GM23338 (cell line): ENCODE measurements at places on chromosomes 5 and 9. TPM values are rescaled to one million over a fixed set of nuclear protein-coding genes. Genes with fewer than 3 reads are reported as not detected.
A peak's percentile ranks its signal among the peaks of the same experiment; 100 is the strongest.

TIGD6 gene
- total RNA-seq, result 1.7 and 2.1 TPM in 2 replicates

PNPLA7 gene
- 0.39 and 0.80 TPM in 2 replicates for total RNA-seq

STX17 gene
- 16.3 and 24.2 TPM in 2 replicates for total RNA-seq

SLC6A19 gene
- total RNA-seq, result not detected in 2 replicates

AFF4 gene
- total RNA-seq, result 46.3 and 50.9 TPM in 2 replicates

NPR3 gene
- total RNA-seq, result 0.04 and 0.07 TPM in 2 replicates

PCDH1 gene
- total RNA-seq, result 155 and 183 TPM in 2 replicates

PCDHGA12 gene
- 3.3 and 3.5 TPM in 2 replicates for total RNA-seq

SPAG8 gene
- 0.45 TPM in 1 of 2 replicates, not detected in the other for total RNA-seq

GRCh38 chr9:113781896-113782295 is 94.2 kb upstream of the ZNF618 start:
- DNase-seq, result no peak

DNA sequence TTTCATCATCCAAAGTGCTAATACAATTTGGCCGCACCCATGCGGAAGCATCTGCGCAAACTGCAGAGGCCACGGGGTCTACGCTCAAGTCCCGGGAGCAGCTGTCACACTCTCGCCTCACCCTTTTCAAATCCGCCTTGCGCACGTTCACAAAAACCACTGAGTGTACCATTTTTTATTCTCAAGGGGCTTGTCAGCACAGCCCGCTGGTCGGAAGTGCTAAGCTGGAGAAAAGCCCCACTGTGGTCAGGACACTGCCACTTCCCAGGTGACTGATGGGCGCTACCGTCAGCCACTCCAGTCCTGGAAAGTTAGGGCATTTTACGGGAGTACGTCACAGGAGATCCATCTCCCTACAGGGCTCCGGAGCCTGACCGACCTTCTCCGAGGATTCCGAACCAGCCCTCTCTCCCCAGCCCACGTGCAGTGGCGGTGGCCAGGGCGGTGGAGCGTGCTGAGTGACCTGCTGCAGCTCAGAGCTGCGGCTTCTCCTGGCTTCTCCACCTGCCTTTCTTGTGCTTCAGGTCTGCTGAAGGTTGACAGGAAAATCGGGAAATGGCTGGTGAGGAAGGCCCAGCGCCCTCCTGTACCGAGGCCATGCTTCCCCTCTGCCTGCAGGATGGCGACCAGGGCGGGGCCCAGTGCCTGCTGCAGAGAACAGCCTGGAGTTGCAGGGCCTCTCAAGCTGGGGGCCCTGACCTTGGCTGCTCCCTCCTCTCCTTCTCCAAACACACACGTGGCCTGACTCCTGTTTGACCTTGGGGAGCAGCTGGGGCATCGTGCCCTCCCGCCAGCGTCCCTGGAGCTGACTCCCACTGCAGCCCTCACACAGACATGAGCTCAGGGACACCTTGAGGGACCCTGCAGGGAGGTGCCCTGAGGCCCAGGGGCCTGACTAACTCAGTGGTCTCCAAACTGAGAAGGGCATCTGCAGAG is 14.3 kb downstream of the RASGEF1C start:
- DNase-seq, result no peak

- no peak for DNase-seq
Observed at GRCh38 chr9:88775037-88775471, 216.2 kb upstream of the S1PR3 start.

DNA sequence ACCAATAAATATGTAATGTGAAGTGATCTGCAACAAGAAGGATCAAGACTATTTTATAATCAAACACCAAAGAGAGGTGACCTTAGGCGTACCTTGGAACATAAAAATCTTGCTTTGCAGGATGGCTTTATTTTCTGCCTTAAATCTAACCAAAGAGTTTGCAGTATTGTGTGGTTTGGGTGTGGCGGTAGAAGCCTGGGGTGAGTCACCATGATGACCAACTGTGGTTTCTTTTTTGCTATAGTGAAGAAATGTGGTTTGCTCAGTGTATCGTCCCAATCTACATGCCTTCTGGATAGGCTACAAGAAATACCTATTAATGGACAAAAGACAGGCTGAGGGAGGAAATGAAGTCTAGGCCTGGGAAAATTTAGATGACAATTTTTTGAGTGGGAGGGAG is 5.1 kb upstream of the CAST start:
- DNase-seq, result no peak

DNA sequence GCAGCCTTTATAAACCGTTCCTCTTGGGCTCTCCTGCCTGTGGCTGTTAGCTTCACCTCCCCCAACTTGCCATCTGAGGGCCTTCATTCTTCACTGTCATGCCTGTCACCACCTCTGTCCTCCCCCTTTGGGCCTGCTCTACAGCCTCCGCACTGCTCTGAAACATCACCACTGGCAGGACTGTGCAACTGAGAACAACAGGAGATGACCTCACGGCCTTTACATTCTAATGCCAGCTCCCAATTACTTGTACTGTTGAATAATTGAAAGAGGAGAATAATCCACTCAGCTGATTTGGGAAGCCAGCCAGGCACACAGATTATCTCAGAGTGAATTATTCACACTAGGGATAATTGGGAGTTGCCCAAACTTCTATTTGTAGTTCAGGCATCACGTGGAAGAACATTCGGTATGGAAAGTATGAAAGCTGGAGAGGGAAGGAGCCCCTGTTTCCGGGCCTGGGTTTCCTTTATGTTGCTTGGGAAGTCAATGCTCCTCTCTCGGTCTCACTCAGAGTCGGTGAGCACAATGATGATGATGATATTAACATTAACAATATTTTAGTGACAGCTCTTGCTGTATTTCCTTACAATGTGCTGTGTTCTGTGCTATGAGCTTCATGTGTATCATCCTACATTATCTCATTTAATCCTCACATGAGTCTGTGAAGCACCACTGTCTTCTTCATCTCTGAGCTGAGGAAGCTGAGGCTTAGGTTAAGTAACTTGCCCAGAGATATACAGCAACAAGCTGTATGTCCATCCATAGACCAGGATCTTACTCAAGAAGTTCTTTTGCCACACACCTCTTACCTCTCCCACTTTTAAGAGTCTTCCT is 99.3 kb upstream of the LRRTM2 start:
- DNase-seq, result no peak

- peak; percentile 81 for DNase-seq
Observed at GRCh38 chr5:177982072-177982727, 13.8 kb downstream of the PROP1 start.

GRCh38 chr5:147396070-147396823 is 113.6 kb downstream of the DPYSL3 start:
- no peak for DNase-seq

GRCh38 chr9:71446473-71447411 is 321.6 kb downstream of the CEMIP2 start:
- DNase-seq, result peak; percentile 97

- DNase-seq, result no peak
Observed at GRCh38 chr5:52895075-52895474, 94.1 kb upstream of the ITGA2 start.

- no peak for DNase-seq
Observed at GRCh38 chr5:157352756-157353340, 86.9 kb downstream of the CYFIP2 start.

GRCh38 chr5:169216866-169217265 is 84.1 kb downstream of the SLIT3 start:
- DNase-seq, result no peak

GRCh38 chr5:83050723-83051340 is 26.4 kb downstream of the TMEM167A start:
- DNase-seq, result no peak

DNA sequence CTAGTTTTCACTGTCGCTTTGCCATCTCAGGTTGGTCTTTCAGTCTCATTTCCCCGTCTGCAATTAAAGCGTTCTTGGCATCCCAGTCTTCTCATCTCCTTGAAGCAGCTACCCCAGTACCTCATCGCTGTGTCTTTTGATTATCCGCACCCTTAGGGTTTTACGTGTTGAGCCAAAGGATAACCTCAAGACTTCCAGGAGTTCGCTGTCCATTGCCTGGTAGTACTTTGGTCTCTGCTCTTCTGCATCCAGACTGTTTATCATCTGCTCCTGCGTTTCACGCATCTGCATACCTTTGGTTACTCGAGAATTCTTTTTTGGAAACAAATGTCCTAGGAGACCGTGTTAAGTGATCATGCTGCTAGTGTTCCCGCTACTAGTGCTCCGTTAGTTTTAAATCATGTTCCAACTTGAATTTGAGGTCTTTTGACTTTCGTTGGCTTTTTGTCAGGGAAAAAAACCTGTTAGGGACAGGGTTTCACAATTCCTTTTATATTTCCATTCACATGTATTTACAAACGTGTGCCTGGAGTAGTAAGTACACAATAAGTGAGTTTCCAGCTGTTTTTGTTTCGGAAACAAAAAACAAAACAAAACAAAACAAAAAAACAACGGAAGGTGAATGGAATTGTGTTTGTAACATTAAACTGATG is 888 bp downstream of the RABGAP1 start:
- DNase-seq, result peak; percentile 37

DNA sequence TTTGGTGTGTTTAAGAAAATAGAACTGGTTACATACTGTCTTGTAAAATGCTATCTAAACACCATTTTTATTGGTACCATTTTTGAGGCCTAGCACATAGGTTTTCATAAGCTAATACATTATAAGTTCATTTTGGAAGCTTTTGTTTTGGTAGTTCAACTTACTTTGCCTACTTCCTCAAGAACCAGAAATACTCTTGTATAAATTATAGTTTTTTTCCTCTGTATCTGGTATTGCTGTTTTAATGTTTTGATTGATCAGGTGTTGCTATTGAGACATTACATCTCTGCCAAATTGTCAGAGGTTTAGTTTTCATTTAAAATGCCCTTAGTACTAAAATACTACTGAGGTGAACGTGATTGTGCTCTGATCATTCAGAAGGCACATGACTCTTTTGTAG is 90.6 kb upstream of the GRHPR start:
- DNase-seq, result no peak

- no peak for DNase-seq
Observed at GRCh38 chr5:32991421-32991815, 280.3 kb downstream of the NPR3 start.

DNA sequence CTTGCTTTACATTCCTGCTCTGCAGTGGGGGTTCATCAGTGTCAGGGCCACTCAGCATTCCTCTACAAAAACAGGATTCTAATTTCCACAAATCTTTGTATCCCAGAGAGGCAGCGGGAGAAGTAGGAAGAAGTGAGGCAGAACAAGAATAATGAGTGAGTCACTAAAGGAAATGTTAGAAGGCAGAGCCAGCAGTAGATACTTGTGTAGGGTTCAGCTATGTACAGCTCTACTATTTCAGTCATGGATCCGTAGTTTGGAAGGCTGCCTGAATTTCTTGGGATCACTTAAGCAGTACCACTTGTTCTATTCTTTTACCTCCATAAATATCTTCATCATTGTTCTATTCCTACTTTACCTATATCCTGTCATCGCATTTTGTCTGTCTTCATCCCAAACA is 246.3 kb upstream of the TLE4 start:
- no peak for DNase-seq

- no peak for DNase-seq
Observed at GRCh38 chr9:27800692-27801370, 227.6 kb upstream of the C9orf72 start.

- peak; percentile 95 for DNase-seq
Observed at GRCh38 chr5:140986117-140986521, 19.8 kb downstream of the PCDHAC2 start.

DNA sequence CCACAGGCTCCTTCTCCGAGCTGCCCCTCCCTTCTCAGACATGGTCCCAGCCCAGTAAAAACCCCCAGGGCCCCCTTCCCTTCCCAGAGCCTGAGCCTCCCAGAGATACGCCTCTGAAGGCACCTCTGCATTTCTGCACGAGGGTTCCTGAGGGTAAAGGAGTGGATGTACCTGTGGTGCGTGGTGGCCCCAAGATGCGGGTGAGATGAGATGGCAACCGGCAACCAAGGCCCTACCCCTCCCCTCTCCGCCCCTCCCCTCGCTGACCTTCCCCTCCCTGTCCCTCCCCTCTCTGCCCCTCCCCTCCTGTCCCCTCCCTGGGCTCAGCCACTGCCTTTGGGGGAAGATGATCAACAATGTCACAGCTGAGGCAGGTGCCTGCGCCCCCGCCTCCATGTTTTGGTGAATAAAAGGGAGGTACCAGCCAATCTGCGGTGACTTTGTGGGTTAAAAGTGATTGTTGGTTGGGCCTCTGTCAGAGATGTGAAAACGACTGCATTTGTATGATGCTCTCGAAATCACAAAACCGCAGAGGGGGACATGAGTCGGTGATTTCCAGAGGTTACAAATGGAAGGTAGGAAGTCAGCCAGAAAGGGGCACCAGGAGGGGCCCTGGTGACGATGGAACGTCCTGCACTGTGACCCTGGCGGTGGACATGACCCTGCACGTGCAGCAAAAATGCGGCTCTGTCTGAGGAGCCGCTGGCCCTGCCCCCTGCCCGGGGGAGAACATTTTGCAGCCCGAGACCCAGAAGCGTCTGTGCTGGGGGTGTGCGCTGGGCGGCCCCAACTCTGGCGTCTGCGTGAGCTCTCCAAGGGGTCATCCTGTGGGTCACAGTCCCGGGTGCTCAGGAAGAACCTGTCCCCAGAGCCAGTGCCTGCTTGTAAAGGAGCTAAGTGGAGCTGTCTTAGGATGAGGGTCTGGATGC is 3.7 kb downstream of the LCN9 start:
- DNase-seq, result no peak

GRCh38 chr9:27528076-27528885 is 1.3 kb downstream of the MOB3B start:
- peak; percentile 93 for DNase-seq

DNA sequence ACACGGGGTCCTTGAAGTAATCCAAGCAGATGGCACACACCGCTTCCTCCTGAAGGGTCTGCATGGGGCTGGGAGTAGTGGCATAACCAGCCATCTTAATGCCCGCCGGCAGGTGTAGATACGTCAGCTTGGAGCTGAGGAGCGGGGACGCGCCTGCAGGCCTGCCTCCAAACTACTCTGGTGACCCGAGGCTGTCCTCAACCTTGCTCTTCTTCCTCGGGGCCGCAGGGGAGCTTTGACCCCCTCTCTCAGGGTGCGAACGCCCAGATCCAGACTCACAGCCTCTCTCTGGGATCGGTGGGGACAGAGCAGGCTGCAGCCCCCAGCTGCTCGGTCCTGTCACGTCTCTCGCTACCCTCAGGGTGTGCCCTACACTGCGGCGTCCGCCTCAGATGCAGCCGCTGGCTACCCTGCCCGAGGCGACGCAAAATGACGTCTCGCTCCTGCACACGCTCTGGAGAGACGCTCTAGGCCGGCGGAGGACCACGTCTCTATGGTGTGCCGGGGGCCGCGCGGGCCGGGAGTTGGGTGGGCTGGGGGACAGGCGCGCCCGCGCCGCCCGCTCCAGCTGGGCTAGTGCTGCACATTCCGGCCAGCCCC is at the start of gene TRIM52:
Gene TRIM52 (minus strand): TSS at position 424 of the 600 bp plus-strand sequence. CDS start 330 bp downstream, at position 94.
- peak; percentile 96 for DNase-seq

GRCh38 chr9:136145580-136145979 is 26.9 kb upstream of the TMEM250 start:
- DNase-seq, result no peak

DNA sequence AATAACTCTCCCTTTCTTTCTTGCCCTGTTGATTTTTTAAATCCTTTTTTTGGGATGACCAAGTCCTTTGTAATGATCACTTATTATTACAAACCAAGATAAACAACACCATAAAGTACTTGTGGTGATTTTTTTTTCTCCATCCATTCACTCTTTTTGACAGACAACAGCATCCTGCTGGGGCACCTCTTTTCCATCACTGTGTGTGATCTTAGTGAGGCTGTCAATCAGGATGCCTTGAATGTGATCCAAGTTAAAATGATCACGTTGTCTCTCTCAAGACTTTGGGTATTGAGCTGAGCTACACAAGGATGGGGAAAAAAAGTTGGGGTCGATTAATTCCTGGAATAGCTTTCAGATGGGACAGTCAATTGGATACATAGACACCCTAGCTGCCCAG is 73.6 kb upstream of the PPP2R2B start:
- no peak for DNase-seq

GRCh38 chr9:127170103-127170502 is 47.7 kb upstream of the ANGPTL2 start:
- no peak for DNase-seq
